Glomerular endothelial cell (primary cell): ENCODE measurements at places on chromosomes 16 and 17.

DNA sequence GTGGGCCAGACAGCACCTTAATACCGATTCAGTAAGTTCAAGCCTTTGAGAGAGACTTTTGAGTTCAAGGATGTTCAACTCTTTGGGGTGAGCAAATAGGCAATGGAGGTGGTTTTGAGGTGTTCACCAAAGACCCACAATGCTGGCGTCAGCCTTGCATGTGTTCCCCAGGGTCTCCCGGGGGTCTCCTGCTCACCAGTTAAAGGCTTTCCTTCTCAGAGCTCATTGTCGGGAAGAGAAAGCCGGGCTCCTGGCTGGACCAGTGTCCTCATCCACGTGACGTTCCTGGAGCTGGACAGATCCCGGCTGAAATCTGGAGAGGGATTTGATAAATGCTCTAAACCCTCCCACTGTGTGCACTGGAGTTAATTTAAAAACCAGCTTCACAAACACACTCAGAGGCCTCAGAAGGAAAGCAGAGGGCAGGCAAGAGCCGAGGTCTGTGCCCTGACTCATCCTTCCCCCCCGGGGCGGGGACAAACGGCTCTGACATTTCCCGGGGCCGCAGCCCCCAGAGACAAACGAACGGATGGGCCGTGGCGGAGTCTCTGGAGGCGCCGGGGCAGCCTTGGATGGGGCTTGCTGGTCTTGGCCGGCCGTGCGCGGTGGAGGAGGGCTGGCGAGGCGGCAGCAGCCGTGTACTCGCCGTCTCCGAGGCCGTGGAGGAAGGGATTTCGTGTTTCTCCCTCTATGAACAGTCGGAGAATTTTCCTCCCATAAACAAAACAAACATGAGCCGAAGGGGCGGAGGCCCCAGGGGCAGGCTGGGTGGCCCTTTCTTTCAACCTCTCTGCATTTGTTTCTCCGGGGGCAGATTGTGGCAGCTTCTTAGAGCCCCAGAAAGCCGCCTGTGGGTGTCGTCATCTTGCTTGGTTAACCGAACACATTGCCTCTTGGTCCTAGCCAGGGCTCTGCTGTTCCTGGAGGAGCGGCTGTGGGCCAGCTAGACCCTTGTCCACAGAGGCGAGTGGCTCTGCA lies 94.2 kb downstream of the NTN1 start:
- DNase-seq, result no peak

DNA sequence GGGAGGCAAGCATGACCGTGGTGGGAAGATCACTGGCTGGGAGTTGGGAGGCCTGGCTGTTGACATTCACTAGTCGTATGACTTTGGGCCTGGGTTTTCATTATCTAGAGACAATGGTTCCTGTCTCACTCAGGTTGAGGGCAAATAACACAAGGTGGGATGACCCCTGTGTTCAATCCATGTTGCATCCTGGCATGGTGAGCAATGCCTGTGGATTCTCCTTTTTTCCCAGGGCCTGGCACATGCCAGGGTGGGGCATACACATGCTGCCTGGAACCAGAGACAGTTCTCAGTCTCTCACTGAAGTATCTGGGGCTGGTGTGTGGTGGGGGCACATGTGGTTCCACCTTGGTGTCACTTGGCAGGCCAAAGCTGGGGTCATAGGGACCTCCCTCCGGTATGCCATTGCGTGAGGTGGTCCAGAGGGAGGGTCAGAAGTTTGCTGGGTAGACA lies 5.4 kb downstream of the THRA start:
- DNase-seq, result no peak

GRCh38 chr17:32859857-32860525 lies 16.9 kb downstream of the MYO1D start:
- DNase-seq, result no peak

- no peak for DNase-seq
These were observed 179.3 kb downstream of the SLC39A11 start for GRCh38 chr17:72913142-72913682.

- DNase-seq, result no peak
These were observed 7.5 kb downstream of the NPTX1 start for GRCh38 chr17:80468781-80469493.

DNA sequence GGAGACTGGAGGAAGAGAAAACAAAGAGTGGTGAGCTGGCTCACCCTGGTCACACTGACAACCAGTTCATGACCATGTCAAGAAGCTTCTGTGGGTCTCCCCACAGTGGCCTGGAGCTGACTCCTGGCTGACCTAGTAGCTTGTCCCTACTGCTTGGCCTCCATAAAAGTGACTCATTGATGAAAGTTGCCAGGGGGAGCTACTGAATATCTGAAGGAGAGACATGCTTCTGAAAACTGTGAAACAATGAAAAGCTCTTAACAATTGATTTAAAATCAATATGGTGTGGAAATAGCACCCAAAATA lies 22.0 kb downstream of the SMPD3 start:
- no peak for DNase-seq
